ENCODE measurements at places on chromosomes 6 and 20.

DNA sequence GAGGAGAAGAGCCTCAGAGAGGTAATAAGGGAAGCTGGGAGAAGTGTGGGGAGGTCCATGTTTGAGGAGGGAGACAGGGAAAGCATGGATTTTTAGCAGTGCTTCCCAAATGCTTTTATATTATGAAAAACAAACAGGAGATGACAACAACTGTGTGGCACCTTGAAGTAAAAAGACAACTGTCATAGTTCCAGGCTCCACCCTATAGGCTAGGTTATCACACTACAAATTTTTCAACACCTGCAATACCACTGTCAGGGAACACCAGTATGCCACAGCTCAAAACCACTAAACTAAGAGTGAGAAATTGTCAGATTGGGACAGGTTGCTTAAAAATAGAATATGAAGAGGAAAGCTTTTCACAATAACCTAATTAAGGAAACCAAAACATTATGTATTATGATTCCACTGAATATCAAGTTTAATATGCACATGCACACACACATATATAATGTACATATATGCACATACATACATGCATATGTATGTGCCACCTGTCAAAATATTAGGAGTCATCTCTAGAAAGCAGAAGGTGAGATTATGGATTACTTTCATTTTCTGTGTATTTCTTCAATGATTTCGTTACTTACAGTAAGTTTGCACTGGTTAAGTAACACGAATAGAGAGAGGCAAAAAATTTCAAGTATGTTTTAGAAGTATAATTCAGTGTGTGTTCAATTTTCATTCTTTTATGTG is 261.2 kb downstream of the PTPRK start:
- no peak for DNase-seq

DNA sequence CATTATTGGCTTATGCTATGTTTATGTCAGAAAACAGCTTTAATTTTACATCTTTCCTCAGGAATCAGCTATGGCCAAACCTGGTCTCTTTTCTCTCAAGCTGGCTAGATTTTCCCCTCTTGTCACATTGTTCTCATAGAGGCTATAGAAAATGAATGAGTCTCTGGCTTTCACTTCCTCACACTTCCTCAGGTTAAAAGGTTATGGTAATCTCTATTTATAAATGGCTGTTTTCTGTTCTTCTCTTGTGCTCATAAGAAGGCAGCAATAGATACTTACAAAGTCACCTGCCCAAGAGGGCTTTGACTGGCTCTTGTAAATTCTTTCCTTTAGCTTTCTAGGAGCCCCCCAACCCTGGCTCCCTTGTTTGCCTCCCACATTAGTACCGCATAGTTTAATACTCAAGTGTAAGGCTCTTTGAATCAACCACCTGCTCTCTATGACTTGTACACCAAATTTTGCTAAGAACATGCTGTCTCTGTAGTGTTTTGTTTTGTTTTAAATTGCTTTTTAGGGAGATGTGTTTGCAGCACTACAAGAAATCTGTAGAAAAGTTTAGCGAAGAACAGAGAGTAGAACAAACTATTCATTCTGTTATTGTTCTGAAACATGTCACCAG is 897.4 kb upstream of the CITED2 start:
- DNase-seq, result peak; percentile 24

- DNase-seq, result no peak
Measured at GRCh38 chr6:4295058-4295782, 159.8 kb upstream of the ECI2 start.

GRCh38 chr6:37620519-37620918 is 77.2 kb downstream of the MDGA1 start:
- DNase-seq, result no peak

DNA sequence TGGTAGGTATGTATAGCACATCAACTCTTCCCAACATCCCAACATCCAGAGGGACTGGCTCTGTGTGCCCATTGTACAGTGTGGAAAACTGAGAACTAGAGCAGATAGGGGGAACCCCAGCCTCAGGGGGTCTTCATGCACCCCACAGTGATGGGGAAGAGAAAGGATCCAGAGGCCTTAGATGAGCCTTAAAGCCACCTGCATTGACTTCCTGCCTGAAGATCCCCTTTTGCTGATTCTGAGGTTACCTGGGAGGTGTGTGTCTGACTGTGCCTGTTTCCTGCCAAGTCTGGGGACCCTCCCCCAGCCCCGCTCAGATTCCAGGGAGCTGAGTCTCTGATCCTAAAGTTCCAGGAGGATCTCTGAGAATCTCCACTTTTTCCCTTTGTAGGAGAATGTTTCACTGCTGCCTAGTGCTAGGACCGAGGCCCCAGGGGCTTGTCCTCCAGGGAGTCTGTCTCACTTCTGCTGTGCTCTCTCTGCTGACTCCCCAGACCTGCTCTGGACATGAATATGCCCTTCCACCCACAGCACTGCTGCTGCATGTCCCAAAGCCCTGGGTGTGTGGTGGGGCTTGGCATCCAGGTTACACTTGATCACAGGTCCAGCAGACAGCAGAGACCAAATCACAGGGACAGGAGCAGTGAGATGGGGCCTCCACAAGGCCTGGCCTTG is 12.8 kb upstream of the PGC start:
- no peak for DNase-seq

- no peak for DNase-seq
Measured at GRCh38 chr20:16263582-16263981, 309.7 kb downstream of the KIF16B start.

Measured in NCI-H510A treated with DMSO at 0.1 percent for 48 hours (cell line).